ENCODE measurements at places on chromosomes 13 and 19.

- DNase-seq = no peak
Measured at GRCh38 chr13:46866150-46866549, 30.7 kb downstream of the HTR2A start.

- DNase-seq = no peak
Measured at GRCh38 chr19:752652-753517, 2.0 kb downstream of the MISP start.

DNA sequence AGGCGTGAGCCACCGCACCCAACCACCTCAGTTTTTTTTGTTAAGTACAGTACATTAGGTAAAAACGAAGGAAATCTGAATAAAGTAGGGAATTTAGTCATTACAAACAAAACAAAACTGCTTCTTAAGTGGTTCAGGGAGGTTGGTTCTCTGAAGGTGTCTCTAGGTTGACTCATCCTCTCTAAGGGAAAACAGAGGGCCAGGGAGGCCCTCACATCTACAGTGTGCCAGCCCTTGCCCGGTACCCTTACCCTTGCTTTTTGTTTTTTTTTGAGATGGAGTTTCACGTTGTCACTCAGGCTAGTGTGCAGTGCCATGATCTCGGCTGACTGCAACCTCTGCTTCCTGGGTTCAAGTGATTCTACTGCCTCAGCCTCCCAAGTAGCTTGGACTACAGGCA lies 17.2 kb upstream of the JUND start:
- DNase-seq = no peak

GRCh38 chr19:47113850-47114651 lies 475 bp upstream of the ZC3H4 start:
- DNase-seq = no peak

DNA sequence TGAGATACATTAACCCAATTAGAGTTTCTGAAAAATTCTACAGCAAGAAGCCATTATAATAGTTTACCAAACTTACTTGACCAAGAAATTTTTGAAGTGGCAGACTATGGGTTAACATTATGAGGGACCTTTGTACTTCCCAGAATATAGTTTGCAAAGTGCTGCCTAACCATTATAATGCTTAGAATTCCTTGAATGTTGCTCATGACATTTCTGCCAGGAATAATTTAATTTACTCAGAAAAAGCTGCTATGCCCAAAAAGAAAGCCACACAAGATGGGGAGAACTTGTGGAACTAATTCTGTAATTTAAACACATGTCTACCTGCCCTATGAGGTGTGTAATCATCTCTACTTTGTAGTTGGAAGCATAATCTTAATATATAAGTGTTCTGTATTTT lies 58.1 kb upstream of the MYCBP2 start:
- DNase-seq = no peak

DNA sequence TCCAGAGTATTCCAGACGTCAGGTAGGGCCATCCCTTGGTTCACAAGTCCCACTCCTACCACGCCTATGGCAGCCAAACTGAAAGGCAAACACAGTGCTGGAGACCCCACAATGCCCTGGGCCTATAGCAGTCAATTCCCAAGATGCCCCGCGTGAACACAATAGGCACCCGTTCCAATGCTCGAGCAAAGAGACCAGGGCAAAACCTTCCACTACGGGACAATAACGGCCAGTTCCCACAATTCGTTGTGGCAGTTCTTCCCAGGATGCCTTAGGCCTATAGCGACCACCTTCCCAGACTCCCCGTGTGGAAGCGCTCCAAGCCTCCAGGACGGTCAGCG lies 538 bp downstream of the ZNF428 start:
- no peak for DNase-seq

DNA sequence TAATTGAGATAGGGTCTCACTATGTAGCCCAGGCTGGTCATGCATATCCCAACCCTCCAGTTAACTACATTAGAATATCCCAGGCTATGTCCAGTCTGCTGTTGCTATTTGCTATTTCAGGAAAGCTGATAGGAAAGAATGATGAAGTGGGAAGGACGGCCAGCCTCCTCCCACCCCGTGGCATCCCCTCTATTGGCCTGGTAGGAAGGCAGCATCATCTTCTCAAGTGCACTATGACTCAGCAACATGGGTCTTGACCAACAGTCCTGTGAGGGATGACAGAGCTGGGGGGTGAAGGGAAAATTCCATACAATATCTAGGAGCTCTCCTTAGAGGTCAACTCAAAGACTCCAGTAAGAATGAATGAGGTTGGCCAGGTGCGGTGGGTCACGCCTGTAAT lies 48.0 kb upstream of the ABCC4 start:
- no peak for DNase-seq

- DNase-seq = no peak
Measured at GRCh38 chr13:40345149-40345514, 321.3 kb downstream of the FOXO1 start.

GRCh38 chr19:16382775-16383543 lies 58.3 kb downstream of the KLF2 start:
- no peak for DNase-seq

DNA sequence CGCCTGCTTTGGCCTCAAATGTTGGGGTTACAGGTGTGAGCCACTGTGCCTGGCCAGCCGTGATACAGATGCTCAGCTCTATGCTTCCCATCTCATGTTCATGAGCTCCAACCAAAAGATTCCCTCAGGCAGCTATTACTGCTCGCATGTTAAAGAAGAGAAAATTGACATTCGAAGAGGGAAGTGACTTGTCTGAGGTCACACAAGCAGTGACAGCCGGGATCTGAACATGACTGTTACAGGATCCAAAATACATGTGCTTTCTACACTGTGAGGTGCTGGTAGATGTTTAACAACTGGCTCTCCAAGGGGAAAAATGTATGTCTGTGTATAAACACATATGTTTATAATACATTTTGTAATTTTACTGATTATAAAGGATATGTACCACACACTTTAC lies 11.3 kb downstream of the FPR1 start:
- DNase-seq = no peak

GRCh38 chr13:44449999-44450821 lies 76.6 kb downstream of the SERP2 start:
- DNase-seq = no peak
